Bronchial epithelial cell (primary cell): ENCODE measurements at places on chromosomes 5 and 9. TPM values are rescaled to one million over a fixed set of nuclear protein-coding genes. Genes with fewer than 3 reads are reported as not detected.

TGFBI gene
- total RNA-seq = 211 and 218 TPM in 2 replicates

IL9 gene
- total RNA-seq = not detected in 2 replicates

NUTM2G gene
- total RNA-seq = not detected in 2 replicates

SLC1A3 gene
- total RNA-seq = 1.7 and 3.4 TPM in 2 replicates

OR2Y1 gene
- not detected in 2 replicates for total RNA-seq
